ENCODE measurements at places on chromosomes 5 and 9.

DNA sequence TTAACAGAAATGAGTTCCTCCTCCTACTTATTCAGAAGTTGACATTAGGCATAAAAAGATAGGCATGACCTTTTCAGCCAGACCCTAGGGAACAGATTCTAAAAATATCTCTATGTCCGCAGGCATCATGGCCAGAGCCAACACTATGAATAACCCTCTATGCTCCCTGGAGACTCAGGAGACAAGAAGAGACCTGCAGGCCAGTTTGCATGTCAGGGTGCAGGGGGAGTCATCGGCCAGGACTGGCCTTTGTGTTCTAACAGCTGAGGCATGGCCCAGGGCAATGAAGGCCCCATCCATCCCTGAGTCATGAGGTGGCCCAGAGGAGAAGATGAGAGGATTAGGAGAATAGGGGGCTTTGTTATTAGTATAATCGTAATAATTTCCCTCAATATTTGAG is 93.8 kb downstream of the TMEM215 start:
- DNase-seq, result no peak

GRCh38 chr5:169009123-169009522 is 291.8 kb downstream of the SLIT3 start:
- peak; percentile 25 for DNase-seq

GRCh38 chr5:4953576-4953975 is 186.6 kb upstream of the ADAMTS16 start:
- no peak for DNase-seq

- no peak for DNase-seq
Observed at GRCh38 chr9:115730396-115730795, 423.2 kb upstream of the PAPPA start.

- no peak for DNase-seq
Observed at GRCh38 chr5:27472871-27473270, 434.5 kb upstream of the CDH9 start.

DNA sequence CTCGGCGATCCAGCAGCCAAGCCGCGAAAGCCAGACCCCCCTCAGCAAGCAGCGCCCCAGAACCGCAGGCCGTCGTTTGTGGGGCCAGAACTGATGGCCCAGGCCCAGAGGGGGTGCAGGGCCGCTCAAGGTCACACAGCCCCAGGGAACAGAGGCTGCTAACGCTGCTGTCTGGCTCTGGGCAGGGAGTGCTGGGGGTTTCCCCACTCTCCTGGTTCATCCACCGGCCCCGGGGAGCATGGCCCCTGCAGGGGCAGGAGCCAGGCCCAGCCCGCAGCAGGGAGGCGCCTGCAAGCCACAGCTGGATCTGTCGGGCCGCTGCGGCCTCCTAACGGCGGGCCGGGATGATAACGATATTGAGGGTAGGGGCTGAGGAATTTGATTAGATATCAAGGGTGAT is 64.8 kb upstream of the IGFBPL1 start:
- DNase-seq, result no peak
